ENCODE measurements at places on chromosomes 3 and 15.

GRCh38 chr3:195914648-195915473 is 6.5 kb upstream of the TNK2 start:
- peak; percentile 96 for DNase-seq

DNA sequence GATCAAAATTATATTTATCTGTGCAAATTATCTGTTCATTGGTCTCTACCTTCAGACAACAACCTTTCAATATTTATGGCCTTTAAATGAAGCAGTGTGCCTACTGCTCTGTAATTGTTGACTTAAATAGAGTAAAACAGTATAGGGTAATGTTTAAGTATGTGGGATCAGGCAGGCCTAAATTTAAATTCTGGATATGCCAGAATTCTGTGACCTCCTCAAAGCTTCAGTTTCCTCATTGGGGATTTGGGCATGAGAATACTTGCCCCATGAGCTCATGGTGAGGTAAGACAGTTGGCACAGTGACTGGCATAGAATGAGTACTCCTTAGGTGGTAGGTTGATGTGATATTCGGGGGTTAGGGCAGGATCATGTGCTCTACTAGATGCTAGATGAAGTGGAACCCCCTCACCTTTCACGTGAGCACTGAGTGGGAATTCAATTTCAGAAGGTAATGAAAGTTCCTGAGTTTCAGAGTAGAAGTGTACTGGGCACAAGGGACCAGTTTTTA is 14.9 kb downstream of the ARL8B start:
- no peak for DNase-seq

GRCh38 chr3:171649267-171649666 is 161.0 kb downstream of the PLD1 start:
- DNase-seq, result no peak

- no peak for DNase-seq
Measured at GRCh38 chr3:42697289-42698051, 5.1 kb downstream of the HHATL start.

GRCh38 chr15:86942285-86942684 is 862.6 kb downstream of the AGBL1 start:
- no peak for DNase-seq

- no peak for DNase-seq
Measured at GRCh38 chr3:51401735-51402134, 10.7 kb downstream of the RBM15B start.

DNA sequence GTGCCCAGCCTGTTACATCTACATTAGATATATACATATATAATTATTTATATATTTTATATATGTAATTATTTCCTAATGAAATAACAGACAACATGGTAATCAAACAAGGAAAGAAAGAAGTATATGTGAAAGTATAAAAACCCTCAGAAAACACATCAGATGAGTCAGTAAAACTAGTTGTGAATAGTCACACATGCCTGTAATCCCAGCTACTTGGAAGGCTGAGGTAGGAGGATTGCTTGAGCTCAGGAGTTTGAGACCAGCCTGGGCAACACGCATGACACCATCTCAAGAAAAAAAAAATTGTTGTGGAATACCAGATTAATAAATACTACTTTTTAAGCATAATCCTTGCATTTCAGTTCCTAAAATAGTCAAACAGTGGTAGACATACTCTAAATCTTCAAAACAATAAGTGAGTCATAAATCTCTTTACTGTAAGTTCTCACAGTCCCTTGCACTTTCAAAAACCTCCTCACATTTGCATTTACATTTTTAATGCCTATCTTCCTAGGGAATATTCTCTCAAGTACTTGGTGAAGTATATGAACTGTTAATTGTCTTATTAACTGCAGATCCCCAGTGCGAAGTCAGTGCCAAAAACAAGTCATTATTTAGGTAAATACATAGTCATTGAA is 106.5 kb downstream of the MYO9A start:
- DNase-seq, result no peak

DNA sequence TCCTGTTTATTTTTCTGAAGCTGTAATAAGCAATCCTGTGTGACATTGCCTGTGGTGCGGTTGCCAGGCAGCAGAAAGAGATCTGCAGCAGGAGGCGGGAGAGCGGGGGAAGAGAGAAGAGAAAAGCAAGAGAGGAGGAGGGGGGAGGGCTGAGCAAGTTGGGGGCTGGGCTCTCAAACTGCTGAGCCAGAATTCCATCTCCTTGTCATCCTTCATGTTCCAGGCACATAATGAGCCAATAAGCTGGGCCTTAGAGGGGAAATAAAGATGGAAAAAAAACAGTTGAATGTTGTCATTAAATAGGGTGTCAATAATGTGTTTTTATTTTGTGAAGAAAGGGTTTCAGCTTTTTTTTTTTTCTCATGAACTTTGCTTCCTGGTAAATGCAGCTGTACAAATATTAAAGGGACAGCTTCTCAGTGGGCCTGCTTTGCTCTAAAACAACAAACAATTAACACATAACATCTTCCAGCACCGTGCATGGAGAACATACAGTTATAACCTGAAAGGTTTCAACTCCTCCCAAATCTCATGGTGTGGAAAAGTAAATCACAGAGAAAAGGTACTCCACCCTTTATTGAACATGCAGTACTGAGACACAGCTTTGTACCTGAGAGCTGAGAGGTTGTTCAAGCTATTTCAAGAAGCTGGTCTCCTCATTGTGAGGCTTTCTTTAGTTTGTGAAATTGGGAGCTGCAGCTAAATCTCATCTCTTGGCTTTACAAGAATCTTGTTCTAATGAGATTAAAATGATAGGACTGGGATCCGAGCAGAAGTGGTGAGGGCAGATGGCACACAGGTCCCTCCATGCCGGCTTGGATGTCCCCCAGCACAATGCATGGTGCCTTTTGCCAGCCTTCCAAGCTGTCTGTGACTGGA is 451.1 kb upstream of the KCNMB2 start:
- peak; percentile 78 for DNase-seq

DNA sequence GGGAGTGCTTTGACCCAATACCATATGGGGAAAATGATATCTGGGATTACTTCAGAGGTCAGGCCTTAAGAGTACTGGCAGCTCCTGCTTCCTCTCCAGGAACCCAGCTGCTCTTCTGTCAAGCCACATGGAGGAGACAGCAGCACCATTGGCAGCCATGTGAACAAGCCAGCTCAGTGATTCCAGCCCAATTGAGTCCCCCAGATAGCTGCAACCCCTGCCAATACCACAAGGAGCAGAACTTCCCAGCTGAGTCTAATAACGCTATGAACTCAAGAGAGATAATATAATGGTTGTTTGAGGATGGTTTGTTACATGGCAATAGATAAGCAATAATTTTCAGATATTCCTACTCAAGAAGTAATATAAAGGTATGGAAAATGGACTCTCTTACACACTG is 126.8 kb upstream of the CPNE4 start:
- no peak for DNase-seq

- no peak for DNase-seq
Measured at GRCh38 chr3:125675791-125676190, 80.5 kb upstream of the OSBPL11 start.

- DNase-seq, result no peak
Measured at GRCh38 chr15:48017747-48018146, 103.0 kb upstream of the SLC24A5 start.
